ENCODE measurements at places on chromosomes 16 and 17. TPM values are rescaled to one million over a fixed set of nuclear protein-coding genes. Genes with fewer than 3 reads are reported as not detected.

The ZACN gene
- total RNA-seq, result not detected

The ZNF469 gene
- 0.82 TPM for total RNA-seq

The OR3A3 gene
- total RNA-seq, result not detected

The KLHL11 gene
- 15.7 TPM for total RNA-seq

The LGALS9B gene
- not detected for total RNA-seq

The KCNH6 gene
- 0.06 TPM for total RNA-seq

The CSF3 gene
- 0.19 TPM for total RNA-seq

The LGALS9C gene
- not detected for total RNA-seq

The ANKRD40CL gene
- total RNA-seq, result not detected

Measured in bladder microvascular endothelial cell (primary cell).